HepG2 (cell line): ENCODE measurements at places on chromosomes 13 and 19.

DNA sequence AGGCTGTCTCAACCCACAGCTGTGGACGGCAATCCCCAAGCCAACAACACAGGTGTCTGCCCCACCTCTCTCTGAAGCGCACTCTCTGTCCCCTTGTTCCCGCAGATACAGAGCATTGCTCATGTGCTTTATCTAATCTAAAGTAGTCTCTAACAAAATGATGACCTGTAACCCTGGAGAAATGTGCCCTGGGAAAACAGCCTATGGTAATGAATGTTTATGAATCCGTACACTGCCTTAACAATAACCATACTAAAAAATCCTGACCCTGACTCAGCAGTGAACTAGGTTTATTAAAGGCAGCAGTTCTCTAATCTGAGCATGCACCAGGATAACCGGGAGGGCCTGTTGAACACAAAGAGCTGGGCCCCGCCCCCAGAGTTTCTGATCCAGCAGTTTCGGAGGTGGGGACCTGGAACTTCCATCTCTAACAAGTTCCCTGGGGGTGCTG lies 50.7 kb upstream of the SLC15A1 start:
- no peak for DNase-seq

DNA sequence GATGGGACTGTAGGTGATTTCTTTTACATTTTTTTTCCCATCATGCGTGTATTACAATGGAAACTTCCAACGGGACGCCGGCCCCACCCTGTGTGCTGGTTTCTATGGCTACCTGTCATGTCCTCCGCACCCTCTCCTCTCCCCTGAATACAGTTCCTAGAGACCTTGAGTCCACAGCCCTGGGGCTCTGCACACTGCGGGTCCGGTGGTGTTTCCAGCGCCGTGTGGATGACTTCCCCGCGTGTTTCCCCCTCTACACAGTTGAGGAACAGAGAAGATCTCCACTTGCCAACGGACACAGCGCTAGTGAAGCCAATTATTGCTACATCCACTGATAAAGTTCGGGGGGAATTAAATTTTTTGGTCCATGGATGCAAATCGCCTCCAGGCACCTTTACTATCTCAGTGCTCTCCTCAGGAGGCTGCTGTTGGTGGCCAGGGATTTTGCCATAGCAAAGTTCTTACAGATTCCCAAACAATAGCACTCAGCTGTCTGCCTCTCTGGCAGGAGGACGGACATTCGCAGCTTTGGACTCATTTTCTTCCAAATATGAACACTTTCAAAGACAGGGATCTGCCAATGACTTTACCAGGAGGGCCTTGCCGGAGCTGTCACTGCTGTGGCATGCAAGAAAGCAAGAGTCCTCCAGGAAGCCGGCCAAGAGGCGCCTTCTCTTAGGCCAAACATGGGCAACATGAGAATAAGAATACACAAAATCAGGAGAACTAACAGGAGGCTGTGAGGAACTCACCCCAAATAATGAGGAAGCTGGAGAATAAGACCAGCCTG lies 39.3 kb upstream of the GAS6 start:
- DNase-seq = no peak

DNA sequence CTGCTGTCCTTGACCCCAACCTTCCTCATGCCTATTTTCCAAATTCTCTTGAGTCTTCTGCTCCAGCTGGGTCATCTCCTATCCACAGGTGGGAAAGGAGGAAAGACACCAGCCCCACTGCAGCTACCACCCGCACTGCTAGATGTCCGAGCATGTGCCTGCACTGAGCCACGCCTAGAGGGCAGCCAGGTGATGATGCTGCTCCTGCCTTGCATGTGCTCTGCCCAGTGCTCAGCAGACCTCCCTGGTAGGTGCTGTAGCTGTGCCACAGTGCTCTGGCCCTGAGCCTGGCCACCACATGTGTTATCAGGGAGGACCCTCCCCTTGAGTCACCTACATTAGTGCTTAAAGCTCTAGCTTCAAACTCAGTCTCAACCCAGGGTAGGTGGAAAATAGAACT lies 6.9 kb upstream of the CYSLTR2 start:
- DNase-seq = no peak

GRCh38 chr19:55116859-55117662 lies at the start of gene PPP1R12C:
TSS of gene PPP1R12C (minus strand) at chr19:55117637. CDS start at chr19:55117543, 94 bp downstream.
- no peak for DNase-seq

- no peak for DNase-seq
These were observed 20.2 kb downstream of the MED26 start for GRCh38 chr19:16607819-16608218.

- DNase-seq = no peak
These were observed 9.8 kb downstream of the CYP2A7 start for GRCh38 chr19:40872209-40872608.

DNA sequence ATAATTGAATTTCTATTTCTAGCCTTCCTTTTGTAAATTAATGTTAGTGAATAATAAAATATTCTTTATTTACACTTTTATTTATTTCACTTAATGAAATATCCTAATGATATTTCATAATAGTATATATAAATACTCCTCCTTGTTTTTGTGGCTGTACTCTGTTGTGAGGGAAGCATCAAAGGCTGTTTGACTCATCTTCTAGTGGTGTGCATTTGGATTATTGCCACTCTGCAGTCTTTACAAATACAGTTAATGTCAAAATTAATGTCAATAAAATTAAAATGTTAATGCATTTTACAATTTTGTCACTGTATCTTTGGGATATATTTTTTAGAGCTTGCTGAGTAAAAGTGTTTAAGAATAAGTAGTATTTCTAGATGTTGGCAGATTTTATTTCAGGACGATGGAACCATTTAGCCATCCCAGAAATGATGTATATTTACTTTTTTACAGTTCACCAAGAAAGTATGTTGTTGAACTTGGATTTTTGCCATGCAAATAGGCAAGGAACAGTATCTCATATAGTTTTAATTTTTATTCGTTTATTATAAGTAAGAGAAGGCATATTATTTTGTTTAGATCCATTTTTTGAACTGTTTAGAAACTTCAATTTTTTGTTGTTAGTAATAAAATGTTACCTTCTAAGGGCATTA lies 281.2 kb upstream of the SLITRK6 start:
- DNase-seq = no peak

DNA sequence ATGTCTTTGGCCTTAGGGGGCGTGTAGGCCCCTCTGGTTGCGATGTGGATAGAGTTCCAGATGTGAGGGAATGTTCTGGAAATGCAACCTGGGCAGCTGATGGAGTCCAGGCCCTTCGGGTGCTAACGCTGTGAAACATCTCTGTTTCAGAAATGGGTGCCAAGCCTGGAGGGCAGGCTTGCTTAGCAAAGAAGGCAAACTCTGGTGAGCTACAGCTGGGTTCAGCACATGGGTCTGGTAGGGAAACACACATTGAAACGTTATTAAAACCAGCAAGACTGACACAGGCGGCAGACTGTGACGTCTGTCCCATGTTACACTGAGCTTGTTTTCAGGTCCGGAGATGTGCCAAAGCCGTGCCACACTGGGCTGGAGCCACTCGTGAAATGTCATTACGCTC lies 8.6 kb upstream of the CDC16 start:
- no peak for DNase-seq
